ENCODE measurements at places on chromosomes 11 and 22.

- no peak for DNase-seq
Observed at GRCh38 chr11:65773784-65774411, 6.9 kb downstream of the AP5B1 start.

DNA sequence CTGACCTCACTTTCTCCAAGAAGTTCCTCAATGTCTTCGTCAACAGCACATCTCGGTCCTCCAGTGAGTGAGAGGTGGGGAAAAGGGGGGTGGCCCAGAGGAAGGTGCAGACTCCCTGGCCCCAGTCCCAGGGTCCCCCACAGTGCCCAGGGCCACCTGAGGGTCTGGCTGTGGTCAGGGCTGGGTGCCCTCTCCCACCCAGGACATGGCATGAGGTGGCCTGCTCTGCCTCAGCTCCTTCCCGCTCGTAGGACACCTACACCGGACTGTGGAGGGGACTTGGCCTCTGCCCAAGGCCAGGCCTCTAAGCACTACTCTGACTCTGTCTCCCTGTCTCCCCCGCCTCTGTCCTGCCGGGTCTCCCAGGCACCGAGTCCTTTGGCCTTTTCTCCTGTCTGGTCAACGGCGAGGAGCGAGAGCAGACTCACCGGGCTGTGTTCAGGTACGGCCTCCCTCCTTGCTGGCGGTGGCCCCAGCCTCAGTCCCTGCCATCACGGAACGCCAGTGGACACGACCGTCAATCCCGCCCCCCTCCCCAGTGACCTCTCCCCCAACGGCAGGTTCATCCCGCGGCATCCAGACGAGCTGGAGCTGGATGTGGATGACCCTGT lies 4.5 kb downstream of the MAPK8IP2 start:
- DNase-seq: no peak

DNA sequence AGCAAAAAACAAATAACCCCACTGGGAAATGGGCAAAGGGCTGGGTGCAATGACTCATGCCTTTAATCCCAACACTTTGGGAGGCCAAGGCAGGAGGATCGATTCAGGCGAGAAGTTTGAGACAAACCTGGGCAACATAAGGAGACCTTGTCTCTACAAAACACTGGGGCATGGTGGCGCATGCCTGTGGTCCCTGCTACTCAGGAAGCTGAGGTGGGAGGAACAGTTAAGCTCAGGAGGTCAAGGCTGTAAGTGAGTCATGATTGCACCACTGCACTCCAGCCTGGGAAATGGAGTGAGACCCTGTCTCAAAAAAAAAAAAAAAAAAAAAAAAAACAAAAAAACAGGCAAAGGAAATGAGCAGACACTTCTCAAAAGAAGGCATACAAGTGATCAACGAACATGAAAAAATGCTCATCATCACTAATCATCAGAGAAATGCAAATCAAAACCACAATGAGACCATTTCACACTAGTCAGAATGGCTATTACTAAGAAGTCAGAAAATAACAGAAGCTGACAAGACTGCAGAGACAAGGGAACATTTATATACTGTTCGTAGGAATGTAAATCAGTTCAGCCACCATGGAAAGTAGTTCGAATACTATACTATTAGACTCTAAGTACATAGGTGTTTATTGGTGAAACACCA lies 48.2 kb upstream of the SMCO4 start:
- no peak for DNase-seq

- no peak for DNase-seq
Observed at GRCh38 chr11:8067567-8067928, 13.5 kb upstream of the TUB start.

- no peak for DNase-seq
Observed at GRCh38 chr11:44067266-44067665, 1.2 kb downstream of the ACCS start.

- DNase-seq: no peak
Observed at GRCh38 chr11:13577881-13578280, 82.1 kb upstream of the PTH start.

DNA sequence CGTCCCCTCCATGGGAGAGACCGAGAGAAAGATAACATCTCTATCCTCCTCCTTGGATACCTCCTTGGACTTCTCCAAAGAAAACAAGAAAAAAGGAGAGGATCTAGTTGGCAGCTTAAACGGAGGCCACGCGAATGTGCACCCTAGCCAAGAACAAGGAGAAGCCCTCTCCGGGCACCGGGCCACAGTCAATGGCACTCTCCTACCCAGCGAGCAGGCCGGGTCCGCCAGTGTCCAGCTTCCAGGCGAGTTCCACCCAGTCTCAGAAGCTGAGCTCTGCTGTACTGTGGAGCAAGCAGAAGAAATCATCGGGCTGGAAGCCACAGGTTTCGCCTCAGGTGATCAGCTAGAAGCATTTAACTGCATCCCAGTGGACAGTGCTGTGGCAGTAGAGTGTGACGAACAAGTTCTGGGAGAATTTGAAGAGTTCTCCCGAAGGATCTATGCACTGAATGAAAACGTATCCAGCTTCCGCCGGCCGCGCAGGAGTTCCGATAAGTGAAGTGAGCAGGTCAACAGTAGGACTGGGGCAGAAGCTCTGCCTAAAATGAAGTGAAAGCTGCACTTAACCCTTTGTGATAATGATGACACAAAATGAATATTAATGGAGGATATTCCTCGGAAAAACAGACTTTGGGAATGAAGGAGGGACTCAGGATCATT lies 65.3 kb downstream of the WNT11 start:
- no peak for DNase-seq
